Posterior vena cava (tissue), 2 donors: ENCODE measurements at places on chromosomes 13 and 19. TPM values are rescaled to one million over a fixed set of nuclear protein-coding genes. Genes with fewer than 3 reads are reported as not detected.

Gene SAMD4B
- 119 TPM for total RNA-seq

Gene ZNF878
- 0.14 TPM for total RNA-seq

Gene IGFL1
- not detected for total RNA-seq

Gene KLK15
- total RNA-seq: not detected

Gene IL4I1
- total RNA-seq: 1.3 TPM

Gene ZNF14
- total RNA-seq: 5.0 TPM

Gene ODAD3
- total RNA-seq: not detected

Gene FAM216B
- total RNA-seq: 0.23 TPM

Gene CD33
- total RNA-seq: 17.4 TPM

Gene CYP2S1
- total RNA-seq: 1.2 TPM

Gene SCAF1
- total RNA-seq: 55.1 TPM

Gene CGB2
- not detected for total RNA-seq

Gene COL5A3
- 10.7 TPM for total RNA-seq

Gene PGLYRP1
- not detected for total RNA-seq

Gene ZNF723
- total RNA-seq: not detected

Gene ZNF155
- total RNA-seq: 6.7 TPM

Gene NLRP7
- not detected for total RNA-seq
